Suprapubic skin (tissue), 4 donors: ENCODE measurements at places on chromosomes 5 and 9.

DNA sequence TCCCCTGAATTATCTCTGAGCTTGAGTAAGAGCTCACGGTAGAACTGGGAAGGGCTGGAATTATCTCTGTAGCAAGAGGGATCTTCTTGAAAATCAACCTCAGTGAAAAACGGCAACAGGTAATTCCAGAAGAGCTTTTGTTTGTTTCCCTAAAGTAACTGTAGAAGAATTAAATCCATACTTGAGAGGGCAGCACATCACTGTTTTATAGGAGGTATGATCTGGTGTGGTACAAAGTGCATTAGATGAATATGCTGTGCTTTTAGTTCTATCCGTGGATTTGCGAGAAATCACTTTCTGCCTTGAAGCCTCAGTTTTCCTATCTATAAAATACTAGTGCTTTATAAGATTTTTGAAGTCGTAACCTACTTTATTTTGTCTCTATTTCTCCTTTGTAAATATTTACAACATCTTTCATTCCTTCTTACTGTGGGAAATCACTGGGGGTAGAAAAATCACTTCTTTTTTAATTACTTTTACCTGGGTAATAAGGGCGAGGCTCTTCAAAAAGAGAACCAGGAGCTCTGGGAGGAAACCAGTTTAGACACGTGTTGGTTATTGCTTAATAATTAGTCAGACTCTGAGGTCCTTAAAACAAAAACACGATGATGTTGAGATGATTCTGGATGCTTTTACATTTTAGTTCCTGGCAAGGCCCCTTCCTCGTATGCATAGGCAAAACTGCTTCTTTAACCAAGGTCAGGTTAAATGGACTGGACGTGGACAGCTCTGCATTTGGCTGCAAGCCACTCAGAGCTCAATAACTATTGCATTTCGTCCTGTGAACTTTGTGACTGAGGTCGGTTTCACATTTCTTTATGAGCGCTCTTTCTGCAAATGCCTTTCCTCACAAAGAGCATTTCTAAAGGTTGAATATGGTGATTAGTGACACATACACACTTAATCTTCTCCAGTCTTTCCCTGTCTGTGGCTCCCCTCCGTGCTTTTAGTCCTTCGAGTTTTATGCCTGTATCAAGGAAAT, 376.1 kb downstream of the BRINP1 start:
- DNase-seq = no peak

DNA sequence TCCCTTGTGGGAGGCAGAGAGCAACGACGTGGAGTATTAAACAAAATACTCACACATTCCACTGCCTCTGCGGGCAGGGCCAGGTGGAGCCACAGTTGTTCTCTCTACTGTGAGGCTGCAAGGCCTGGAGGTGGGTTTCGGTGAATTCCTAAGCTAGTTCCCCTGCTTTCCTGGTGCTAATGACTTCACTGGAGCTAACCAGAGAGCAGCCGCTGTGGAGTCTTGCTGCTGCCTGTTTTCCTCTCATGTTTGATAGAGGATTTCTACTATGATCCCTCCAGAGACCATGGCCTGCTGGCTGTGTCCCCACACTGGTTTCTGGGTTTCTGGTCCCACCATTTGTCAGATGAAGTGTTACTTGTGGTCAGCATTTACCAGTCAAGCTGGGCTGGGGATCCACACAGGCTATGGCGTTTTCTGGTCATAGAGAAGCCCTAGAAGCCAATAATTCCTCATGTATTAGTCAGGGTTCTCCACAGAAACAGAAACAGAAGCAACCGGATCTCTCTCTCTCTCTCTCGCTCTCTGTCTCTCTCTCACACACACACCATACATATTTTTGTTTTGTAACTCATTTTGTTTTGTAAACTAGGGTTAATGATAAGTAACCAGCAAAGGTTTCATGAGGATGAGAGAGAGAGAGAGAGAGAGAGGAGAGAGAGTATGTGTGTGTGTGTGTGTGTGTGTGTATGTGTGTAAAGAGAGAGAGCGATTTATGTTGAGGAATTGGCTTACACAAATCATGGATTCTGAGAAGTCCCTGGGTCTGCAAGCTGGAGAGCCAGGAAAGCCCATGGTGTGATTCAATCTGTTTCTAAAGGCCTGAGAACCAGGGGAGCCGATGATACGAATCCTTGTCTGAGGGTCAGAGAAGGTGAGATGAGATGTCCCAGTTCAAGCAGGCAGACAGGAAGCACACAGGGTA, 403.0 kb downstream of the GADD45G start:
- DNase-seq = peak; percentile 45

DNA sequence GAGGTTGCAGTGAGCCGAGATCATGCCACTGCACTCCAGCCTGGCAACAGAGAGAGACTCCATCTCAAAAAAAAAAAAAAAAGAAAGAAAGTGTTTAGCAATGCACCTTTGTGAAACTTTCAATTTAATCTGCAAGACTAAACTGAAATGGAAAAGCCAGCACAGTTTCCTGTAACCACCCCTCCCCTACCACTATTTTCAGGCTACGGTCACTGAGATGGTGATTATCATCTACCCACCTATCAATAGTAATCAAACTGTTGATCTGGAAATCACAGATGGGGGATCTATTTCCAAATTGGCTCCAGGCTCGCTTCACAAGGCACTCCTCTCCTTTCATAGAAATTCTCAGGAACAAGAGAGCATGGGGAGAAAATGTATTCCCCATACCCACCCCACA, 30.6 kb upstream of the IL7R start:
- DNase-seq = no peak

DNA sequence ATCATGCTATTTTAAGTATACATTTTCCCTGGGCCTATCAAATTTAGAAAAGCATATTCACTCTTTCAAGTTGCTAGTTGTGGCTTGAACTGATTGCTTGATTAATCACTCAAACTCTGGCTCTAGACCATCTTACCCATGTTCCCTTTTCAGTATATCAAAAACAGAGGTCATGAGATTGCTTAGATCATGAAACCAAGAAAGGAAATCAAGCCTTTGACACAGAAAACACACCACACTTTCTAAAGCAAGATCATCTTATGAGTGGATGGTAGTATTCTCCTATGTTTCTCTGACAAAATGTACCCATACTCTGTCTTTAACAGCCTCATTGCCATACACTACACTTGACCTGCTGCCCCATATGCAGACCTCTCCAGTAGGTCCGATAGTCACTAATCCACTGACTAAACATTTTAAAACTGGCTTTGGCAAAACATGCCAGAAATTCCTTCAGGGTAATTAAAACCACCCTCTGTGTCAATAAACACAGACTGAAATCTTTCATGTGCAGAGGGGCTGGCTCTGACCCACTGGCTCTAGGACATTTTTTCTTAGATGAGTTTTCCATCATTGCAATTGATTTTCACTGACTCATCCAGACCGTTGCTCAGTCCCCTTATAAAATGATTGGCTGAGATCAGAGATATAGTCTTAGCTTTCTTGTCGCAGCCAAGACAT, 18.2 kb downstream of the PPP2R2B start:
- DNase-seq = no peak

DNA sequence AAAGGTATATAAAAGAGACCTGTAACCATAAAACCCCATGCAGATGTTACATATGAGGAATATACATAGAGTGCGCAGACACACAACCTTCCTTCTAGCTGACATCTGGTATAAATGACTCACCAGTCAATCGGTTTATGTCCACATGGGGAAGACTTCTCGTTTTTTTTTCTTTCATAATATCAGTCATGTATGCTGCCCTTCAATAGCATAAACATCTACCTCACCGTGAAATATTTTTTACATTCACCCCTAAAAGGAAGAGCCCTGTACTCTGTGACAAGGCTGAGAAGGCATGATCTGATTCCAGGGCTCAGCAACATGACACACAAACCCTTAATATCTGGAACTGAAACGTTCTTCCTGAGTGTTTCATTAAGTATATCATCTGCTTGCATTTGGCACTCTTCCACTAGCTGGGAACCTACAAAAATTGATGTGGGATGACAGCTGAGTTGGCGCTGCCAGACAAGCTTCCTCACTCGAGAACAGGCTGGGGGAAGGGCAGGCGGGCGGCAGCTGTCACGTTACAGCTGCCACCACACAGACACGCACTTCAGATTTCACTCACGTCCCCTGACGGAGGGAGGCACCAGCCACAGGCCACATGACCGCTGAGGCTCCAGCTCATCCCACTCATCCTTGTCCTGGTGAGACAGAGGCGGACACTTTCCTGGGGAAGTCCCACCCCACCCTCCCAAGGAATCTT, 74.2 kb downstream of the SHB start:
- peak; percentile 83 for DNase-seq

DNA sequence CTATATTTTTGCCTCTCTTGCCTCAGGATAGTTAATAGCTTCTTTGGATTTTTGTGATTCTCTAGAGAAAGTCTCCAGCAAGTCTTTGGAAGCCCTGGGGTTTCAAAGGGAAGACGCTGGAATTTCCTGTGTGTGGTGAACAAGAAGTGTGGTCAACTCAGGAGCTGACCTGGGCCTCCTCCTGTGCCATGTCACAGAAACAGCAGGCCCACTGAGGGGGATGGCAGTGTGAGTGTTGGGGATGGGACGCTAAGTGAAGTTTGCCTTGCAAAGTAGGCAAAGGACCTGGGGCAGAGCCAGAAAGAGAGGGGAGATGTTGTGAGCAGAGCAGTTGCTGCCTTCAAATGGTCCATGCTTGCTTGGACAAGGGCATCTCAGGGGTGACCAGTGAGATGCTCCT, 226.3 kb downstream of the DMRT2 start:
- DNase-seq = no peak

DNA sequence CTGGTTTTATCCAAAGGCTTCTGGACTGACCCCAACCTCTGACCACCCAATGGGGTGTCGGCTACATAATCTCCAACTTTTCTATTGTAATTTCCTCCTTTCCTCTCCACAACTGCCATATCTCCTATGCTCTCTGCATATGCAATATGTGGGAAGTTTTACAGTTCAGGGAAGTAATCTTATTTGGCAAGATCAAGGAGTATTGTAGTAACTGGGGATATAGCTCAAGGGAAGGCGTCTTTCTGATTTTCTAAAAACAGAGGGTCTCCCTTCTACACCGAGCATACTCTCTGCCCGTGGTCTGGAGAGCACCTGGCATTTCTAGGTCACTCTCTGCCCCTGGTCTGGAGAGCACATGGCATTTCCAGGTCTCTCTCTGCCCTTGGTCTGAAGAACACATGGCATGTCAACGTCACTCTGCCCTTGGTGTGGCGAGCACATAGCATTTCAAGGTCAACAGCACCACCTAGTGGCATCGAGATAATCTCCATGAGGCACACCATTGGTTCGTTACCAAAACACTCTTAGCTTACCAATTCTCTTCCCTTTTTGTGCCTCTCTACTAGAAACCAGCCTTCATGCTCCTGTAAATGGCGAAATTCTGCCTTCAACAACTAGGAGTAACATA, 616.4 kb upstream of the NUDT12 start:
- no peak for DNase-seq

DNA sequence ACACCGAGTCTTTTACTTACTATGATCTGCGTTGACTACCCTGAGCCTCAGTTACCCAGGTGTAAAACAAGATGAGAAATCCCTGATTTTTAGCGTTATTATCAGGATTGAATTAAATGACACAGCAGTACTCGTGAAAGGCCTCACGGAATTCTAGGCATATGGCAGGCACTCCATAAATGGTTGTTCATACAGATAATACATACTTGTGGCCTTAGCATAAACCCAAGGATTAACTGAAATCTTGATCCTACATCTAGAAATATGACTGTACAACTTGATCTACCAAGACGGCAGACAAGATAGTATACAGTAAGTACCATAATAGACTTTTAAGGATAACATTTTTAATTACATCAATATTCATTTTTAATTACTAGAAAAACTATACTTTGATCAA, 409.8 kb downstream of the BNC2 start:
- no peak for DNase-seq

- no peak for DNase-seq
Measured at GRCh38 chr9:124812441-124812876, 35.5 kb downstream of the OLFML2A start.

- no peak for DNase-seq
Measured at GRCh38 chr5:16871746-16872339, 64.2 kb downstream of the MYO10 start.
